ENCODE measurements at places on chromosomes 2 and 18. TPM values are rescaled to one million over a fixed set of nuclear protein-coding genes. Genes with fewer than 3 reads are reported as not detected.

SCTR gene
- 0.28 TPM for total RNA-seq

SLC19A3 gene
- total RNA-seq = 2.8 TPM

ANKRD30BL gene
- 3.4 TPM for total RNA-seq

PRSS56 gene
- 1.5 TPM for total RNA-seq

HRH4 gene
- 0.06 TPM for total RNA-seq

IL1F10 gene
- not detected for total RNA-seq

KLF11 gene
- 11.2 TPM for total RNA-seq

CCDC74A gene
- total RNA-seq = 7.0 TPM

DES gene
- total RNA-seq = 4.8 TPM

CPLX4 gene
- total RNA-seq = 0.20 TPM

HAAO gene
- total RNA-seq = 3.7 TPM

LRRTM4 gene
- total RNA-seq = 12.6 TPM

SRD5A2 gene
- total RNA-seq = 0.17 TPM

ACMSD gene
- total RNA-seq = not detected

POTEC gene
- total RNA-seq = not detected

TUBA4B gene
- not detected for total RNA-seq

SERPINB4 gene
- not detected for total RNA-seq

FAP gene
- 23.2 TPM for total RNA-seq

EN1 gene
- 2.8 TPM for total RNA-seq

ADNP2 gene
- total RNA-seq = 13.9 TPM

XIRP2 gene
- total RNA-seq = 0.59 TPM

INHBB gene
- 2.0 TPM for total RNA-seq

MRPS5 gene
- 53.0 TPM for total RNA-seq

Data from spinal cord (tissue), 10 donors.